ENCODE measurements at places on chromosomes 2 and 18.

DNA sequence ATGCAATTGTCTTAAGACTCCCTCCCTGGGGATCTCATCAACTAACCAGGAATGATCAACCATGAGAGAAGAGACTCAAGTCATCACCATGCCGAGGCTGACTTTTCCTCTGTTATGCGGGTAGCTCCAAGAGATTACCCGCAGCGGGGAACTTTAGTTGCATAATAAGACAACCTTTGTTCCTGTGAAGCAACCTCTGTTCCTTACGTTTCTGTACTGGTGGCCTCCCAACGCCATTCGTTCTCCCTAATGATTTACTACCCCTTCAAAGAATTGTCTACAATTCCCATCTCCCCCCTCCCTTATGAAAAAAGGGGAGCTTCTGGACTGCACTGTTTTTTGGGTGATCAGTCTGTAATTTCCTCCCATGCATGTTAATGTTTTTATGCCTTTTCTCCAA lies 66.1 kb upstream of the LRPPRC start:
- DNase-seq = peak; percentile 35

DNA sequence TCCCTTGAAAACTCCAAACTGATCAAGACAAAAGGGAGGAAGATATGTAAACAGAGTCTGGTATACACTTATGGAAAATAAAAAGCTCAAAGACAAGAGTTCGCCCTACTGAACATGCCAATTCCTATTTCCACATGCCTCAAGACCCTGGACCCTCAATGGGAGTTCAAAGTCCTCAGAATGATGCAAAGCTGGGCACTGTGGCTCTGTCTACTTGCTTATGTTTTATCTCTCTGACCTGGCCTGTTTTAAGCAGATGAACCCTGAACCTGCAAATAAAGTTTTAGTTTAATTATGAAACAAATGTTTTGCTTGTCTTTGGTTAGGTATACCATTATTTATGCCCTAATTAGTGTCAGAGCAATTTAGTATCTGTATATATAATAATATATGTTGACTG lies 22.6 kb downstream of the NR4A2 start:
- no peak for DNase-seq

- DNase-seq = no peak
Observed at GRCh38 chr2:205752296-205752820, 70.1 kb downstream of the NRP2 start.

- DNase-seq = no peak
Observed at GRCh38 chr2:35522450-35522849, 833.1 kb upstream of the CRIM1 start.

GRCh38 chr2:238423561-238424312 lies 3.0 kb upstream of the ASB1 start:
- no peak for DNase-seq

DNA sequence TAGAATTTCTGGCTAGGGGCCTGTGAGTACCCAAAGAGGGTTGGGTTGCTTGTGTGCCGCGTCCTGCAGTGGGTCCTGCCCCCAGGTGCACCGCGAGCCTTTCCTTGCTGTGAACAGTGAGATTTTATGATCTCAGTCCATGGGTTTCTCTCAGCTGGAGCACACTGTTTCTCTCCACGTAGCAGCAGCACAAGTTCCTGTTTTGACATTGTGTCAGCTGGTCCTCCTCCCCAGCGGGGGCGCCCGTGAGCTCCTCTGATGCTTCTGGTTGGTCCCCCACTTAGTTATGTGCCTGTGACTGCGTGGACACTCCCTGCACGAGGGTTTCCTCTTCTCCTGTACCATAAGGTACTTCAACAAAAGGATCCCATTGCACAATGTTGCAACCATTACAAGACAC lies 29.8 kb downstream of the TSHZ1 start:
- no peak for DNase-seq

GRCh38 chr2:186485576-186485870 lies 537 bp upstream of the ZC3H15 start:
- no peak for DNase-seq

GRCh38 chr2:119487434-119488244 lies 36.6 kb downstream of the SCTR start:
- peak; percentile 54 for DNase-seq

- DNase-seq = no peak
Observed at GRCh38 chr2:202378001-202378400, 1.9 kb downstream of the BMPR2 start.

- no peak for DNase-seq
Observed at GRCh38 chr2:133789743-133790142, 221.5 kb upstream of the NCKAP5 start.

DNA sequence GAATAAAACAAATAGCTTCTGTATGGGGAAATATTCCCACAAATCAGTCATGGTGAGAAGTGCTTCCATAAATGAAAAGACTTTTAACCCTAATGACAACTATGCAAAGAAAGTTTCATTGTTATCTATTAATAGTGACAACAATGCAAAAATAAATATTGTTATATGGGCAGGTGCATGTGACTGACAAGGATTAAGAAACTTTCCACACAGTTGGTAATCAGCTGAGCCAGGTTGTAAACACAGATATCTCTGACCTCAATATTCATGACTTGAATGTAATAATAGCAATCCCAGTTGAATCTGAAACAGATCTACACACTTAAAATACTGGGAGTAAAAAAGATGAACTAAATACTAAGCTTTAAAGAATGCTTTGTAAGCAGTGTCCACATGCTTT lies 517.0 kb upstream of the SOX11 start:
- DNase-seq = no peak

DNA sequence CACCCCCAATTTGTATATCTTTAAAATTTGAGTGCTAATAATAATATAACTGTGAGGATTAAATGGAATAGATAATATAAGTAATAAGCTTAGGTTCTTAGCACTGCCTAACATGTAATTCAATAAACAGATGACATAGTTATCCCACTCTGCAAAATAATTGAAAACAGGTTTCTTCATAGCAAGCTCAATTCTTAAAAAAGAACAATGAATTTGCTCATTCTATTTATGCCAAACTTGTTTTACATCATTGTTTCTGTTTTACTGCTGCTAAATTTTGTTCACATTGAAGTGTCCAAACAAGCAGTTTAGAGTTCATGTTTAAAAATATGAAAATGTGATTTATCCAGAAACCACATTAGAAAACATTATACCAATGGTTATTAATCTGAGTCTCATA lies 217.0 kb downstream of the MBD5 start:
- DNase-seq = no peak

DNA sequence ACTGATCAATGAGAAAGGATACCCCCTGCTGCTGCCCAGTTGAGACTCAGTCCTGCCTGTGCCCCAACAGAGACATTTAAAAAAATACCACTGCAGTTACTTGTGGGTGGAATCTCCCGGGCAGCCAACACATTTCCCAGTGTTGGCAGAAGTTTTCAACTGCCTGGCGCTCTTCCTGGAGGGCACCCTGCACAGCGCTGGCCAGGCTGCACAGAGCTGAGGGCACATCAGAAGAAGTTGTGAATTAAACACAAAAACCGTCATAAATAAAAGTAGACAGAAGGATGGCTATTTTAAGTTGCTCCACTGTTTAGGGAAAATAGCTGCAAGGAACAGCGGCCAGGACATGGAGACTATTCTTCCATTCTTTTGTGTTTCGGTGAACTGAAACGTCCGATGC lies 110.2 kb upstream of the THOC1 start:
- DNase-seq = no peak

DNA sequence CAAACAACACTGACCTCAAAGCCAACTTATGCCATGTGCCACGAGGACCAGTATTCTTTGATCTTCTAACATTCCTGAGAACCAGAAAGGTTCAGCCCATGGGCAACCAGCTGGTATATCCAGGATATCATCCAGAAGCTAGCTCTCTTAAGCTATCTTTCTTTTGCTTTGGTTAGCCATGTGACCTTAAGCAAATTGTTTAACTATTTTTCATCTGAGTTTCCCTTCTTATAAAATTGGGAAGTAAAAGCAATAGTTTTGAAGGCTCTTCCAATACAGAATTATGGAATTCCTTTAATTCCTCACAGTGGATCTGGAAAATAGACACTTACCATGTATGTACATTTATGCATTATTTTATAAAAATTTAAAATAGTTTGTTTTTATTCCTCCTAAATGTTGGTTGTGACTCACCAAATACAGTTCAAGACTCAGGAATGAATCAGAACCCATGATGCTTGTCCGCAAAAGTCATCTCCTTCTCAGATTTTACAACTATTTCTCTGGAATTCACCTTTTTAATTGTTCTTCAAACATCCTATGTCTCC lies 435.7 kb downstream of the ZEB2 start:
- peak; percentile 94 for DNase-seq

GRCh38 chr18:45801416-45802004 lies 24.0 kb upstream of the SIGLEC15 start:
- DNase-seq = no peak

DNA sequence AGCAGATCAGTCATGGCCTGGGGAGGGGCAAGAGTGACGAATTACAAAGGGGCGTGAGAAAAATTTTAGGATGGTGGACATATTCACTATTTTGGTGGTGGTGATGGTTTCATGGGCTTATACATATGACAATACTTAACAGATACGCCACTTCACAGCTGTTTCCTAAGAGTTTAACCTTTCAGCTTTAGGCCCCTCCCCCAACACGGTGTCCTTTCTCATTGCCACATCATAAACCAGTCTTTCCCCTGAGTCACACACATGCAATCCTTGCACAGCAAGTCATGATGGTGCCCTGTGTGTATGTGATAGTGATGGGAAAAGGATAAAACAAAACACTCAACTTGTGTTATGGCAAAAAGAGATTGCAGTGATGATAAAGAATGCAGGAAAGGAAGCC lies 47.6 kb upstream of the IL1R1 start:
- DNase-seq = peak; percentile 74

GRCh38 chr2:177783835-177784744 lies 288.5 kb downstream of the PDE11A start:
- DNase-seq = no peak

GRCh38 chr2:224612578-224612977 lies 27.4 kb upstream of the CUL3 start:
- DNase-seq = no peak

- no peak for DNase-seq
Observed at GRCh38 chr18:36850527-36851201, 21.7 kb downstream of the KIAA1328 start.

GRCh38 chr2:17878281-17879136 lies at the start of gene KCNS3:
TSS of gene KCNS3 (plus strand) at chr2:17878667. CDS start at chr2:17931009, 52,342 bp downstream.
- no peak for DNase-seq

- DNase-seq = no peak
Observed at GRCh38 chr2:178282075-178282815, 87.9 kb downstream of the OSBPL6 start.

- DNase-seq = no peak
Observed at GRCh38 chr2:44774826-44775492, 166.5 kb upstream of the SIX3 start.

- no peak for DNase-seq
Observed at GRCh38 chr2:232027530-232027929, 66.0 kb downstream of the DIS3L2 start.

- no peak for DNase-seq
Observed at GRCh38 chr2:64525317-64525613, 1.1 kb downstream of the AFTPH start.

GRCh38 chr2:176507786-176508185 lies 238.5 kb downstream of the MTX2 start:
- no peak for DNase-seq

- no peak for DNase-seq
Observed at GRCh38 chr2:82857967-82858366, 1601.1 kb downstream of the SUCLG1 start.

GRCh38 chr18:47407736-47408135 lies 156.3 kb upstream of the SKOR2 start:
- DNase-seq = no peak

DNA sequence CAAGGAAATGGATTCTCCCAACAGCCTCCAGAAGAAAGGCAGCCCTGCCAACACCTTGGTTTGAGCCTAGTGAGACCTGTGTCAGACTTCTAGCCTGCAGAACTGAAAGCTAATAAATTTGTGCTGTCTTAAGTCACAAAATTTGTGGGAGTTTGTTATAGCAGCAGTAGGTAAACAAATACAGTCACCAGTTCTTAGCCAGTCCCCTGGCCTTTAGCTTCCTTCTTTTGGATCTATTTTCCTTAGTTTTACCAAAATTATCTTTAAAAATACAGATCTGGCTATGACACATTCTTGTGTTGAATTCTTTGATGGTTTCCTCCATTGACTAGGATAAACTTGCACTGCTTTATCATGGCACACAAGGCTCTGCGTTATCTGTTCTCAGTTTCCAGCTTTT lies 697.9 kb upstream of the FANCL start:
- no peak for DNase-seq

- DNase-seq = no peak
Observed at GRCh38 chr2:172288603-172289002, 138.8 kb upstream of the ITGA6 start.

DNA sequence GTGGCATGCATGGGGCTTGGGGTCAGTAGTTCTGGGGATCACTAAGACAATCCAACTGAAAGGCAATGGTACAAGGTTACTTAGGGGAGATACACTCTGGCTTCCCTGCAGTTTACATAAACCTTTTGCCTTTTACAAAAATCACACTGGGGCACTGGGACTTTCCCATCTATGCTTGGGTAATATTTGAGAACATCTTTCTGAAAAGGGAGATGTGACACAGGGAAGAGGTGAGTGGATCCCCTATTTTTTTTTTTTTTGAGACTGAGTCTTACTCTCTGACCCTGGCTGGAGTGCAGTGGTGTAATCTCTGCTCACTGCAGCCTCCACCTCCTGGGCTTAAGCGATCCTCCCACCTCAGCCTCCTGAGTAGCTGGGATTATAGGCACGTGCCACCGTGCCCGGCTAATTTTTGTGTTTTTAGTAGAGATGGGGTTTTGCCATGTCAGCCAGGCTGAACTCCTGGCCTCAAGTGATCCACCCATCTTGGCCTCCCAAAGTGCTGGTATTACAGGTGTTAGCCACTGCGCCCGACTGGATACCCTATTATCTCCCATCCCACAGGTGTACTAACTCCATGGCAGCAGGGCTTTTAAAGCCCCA lies 82.8 kb upstream of the DNMT3A start:
- DNase-seq = no peak

DNA sequence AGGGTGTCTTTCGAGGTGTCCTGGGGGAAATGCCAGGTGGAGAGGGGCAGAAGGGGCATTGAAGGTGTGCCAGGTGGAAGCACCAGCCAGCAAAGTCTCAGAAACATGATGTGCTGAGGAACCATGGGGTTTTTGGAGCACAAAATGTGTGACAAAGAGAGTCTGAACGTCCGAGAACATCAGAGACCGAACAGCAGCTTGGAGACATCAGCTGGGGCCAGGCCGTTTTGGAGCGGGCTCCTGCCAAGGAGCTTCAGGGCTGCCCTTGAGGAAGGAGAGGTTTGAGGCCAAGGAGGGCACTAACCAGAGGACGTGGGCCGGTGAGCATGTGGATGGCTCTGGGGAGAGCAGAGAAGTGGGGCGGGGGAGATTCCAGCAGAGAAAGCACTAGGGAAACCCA lies 5.3 kb upstream of the MBP start:
- no peak for DNase-seq

GRCh38 chr18:12318334-12318697 lies 10.3 kb downstream of the TUBB6 start:
- DNase-seq = no peak

DNA sequence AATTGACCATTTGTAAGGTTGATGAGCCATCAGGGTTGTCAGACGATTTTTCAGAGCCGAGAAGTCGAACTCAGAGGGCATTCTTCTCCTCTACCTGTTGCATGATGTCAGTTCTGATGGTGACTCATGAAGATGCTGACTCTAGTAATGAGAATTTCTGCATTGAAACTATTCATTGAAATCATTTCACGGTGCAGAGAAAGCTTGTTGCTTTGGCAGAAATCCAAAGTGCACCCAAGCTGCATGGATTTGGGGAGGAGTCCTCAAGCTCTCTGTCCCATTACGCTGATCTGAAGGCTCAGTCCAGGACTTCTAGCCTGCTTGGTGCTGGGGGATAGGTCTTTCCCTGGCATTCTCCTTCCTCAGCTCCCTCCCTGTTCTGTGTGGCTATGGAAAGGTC lies 125.7 kb upstream of the PXDN start:
- DNase-seq = peak; percentile 93

All from epithelial cell of proximal tubule (primary cell).